ENCODE measurements at places on chromosomes 16 and 17.

- DNase-seq, result peak; percentile 83
These were observed 1.1 kb upstream of the MLLT6 start for GRCh38 chr17:38703742-38704605.

DNA sequence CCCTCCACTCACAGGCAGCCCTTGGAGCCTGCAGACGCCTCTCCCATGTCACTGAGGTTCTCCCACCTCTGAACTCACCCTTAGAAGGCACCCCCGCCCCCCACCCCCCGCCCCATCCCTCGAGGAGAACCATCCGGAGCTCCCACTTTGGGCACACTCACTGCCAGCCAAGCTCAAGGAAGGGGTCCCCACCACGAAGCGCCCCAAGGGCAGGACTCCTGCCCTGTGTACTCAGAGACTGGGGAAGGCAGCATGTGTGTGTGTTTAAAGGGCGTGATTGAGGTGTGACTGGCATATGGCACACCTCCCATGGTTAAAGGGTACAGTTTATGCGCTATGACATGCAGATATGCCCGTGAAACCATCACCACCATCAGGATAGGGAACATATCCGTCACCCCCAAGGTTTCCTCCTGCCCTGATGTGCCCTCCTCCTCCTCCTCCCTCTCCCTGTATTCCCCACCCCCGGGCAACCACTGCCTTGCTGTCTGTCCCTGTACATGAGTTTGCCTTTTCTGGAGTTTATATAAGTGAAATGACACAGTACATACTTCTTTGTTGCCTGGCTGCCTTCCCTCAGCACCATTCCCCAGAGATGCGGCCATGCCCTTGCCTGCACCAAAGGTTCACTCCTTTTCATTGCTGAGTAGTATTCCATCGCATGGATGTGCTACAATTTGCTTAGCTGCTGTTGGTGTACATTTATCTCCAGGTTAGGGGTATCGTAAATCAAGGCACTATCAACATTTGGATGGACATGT is 14.0 kb upstream of the RBFOX3 start:
- DNase-seq, result peak; percentile 50

DNA sequence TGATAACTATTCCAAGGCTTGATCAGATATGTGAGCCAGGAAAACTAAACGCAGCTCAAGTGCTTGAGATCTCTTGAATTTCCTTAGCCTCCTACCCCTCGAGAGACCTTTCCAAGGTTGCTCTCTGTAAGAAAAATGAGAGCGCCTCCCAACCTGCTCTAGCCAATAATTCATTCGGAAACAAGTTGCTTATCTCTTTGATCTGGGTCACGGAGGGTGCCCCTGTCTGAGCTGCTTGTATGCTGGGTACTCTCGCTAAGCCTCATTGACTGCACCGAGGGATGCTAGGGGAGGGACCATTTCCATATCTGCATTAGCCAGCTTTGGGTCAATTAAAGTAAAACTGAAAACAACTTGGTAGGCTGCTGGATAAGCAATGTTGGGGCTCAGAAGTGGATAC is 70.1 kb upstream of the SHISA6 start:
- DNase-seq, result no peak

DNA sequence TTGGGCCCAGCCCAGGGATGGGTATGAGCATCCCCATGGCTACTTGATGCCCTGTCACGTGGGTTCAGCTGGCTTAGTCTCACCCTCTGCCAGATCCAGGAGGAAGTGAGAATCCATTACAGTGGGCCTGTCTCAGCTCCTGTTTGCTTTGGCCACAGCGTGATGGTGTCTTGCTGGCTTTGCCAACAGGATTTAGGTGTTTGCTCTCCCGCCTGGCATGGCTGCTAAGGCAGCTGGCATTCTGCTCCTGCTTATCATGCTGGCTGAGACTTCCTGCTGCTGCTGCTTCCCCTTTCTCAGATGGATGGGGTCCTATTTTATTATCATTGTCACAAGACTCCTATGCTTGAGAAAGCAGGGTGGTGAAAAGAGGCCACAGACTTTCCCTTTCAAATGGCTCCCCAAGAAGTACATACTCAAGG is 28.3 kb upstream of the HOXB13 start:
- no peak for DNase-seq

GRCh38 chr17:77898521-77899434 is 59.7 kb upstream of the TNRC6C start:
- DNase-seq, result no peak

DNA sequence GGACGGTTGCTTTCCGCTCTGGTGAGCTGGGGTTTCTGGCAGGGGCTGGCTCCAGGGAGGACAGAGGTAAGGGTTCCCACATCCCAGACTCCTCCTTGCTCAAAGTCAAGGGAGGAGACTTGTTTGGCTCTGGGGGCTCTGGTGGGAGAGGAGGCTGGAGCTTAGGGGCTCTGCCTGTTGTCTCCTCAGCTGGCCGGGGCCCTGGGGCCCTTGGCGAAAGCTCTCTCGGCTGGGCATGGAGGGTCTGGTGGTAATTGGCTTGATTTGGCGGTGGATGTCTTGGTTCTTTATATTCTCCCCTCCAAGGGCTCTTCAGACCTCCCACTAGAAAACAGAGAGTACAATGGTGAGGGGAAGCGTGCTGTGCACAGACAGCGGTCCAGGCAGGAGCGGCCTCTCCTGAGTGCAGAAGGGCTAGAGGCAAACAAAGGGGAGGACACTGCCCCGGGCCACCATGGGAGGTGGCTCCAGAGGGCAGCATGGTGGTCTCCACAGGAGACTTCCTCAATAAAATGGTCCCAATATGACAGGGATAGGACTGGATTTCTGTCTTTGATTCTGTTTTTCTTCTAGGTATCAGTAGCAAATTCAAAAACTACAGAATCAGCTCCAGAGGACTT is 5.7 kb upstream of the SPATA32 start:
- DNase-seq, result no peak

GRCh38 chr16:4011225-4011939 is 104.9 kb downstream of the ADCY9 start:
- no peak for DNase-seq

DNA sequence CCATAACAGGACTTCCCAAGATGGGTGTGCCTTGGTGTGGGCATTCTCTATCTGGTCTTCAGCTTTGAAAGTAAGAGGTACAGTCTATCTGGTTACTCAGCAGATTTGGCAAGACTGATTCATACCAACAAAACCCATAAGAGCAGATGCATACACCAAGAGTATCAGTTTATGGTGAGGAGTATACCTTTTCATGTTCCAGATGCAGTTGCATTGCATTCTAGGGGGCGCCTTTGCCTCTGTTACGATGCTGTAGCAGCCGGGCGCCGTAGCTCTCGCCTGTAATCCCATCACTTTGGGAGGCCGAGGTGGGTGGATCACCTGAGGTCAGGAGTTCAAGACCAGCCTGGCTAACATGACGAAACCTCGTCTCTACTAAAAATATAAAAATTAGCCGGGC is 31.1 kb upstream of the CARMIL2 start:
- no peak for DNase-seq

DNA sequence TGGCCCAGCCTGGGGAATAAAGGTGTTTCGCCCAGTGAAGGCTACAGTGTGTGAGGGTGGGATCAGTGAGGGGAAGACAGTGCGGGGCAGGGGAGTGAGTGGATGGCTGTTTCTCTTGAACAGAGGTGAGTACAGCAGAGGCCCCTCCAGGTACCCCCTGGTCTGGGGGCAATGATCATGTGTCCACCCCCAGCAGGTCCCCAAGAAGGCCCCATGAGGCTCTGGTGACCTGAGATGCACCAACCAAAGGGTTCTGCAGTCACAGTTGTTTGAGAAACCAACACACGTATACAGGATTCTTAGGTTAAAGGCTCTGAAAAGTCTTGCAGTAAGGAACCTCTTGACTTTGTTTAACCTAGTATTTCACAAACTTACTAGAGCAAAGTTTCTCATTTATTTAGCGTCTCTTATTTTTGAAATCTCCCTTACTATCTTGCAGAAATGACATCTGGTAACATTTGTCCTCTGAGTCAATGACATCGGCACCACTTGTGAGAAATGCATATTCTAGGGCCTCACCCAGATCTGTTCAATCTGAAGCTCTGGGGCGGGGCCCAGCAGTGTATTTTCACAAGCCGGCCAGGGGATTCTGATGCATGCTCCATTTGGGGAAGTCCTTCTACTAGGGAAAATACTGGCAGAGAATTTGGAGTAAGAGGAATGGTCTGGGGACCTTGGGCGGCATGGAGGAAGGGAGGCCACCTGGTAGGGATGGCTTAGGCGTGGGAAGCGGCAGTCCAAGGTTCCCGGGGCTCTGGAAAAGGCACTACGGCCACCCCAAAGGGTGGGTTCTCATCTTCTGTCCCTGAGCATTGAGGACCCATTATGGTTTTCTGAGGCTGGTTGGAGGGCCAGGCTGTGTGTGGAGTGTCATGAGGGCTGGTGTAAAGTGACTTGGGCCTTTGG is 217.3 kb downstream of the NTN1 start:
- DNase-seq, result no peak

DNA sequence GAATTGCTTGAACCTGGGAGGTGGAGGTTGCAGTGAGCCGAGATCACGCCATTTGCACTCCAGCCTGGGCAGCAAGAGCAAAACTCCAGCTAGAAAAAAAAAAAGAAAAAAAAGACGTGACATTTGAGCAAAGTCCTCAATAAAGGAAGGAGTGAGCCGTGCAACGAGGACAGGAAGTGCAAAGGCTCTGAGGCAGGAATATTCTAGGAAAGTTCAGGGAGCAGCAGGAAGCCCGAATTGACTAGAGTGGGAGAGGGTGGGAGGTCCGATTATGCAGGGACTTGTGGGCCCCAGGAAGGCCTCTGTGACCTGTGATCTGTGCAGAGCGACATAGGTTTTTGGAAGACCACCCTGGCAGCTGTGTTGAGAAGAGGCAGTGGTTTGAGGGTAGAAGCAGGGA is 8.6 kb upstream of the LASP1NB start:
- peak; percentile 21 for DNase-seq

DNA sequence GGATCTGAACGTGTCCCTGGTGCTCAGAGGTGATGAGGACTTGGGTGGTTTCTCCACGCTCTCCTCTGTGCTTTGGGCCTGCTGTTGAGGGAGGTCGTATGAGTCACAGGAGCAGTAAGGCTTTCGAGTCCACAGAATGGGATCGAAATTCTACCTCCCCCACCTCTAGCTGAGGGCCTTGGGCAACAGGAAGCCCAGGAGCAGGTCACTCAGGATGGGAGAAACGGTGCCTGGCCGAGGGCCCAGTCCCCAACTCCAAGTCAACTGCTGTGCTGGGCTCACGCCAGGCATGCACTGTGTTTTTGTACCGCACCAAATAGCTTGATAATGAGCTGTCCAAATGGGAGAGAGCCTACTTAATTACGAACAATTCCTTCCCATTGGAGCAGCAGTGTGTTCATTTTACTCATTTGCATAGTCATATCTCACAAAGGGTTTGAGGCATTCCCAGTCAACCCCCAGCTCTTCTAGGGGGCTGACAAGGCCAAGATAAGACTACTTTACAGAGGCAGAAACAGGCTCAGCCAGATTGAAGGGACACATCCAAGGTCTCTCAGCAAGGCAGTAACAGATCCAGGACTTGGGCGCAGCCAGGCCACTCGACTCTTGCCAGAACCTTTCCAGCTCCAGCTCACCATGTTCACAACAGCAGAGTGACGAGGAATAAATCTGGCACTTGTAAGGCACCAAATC is 53.6 kb downstream of the WNT3 start:
- DNase-seq, result no peak

GRCh38 chr16:48393485-48394354 is 8.5 kb upstream of the SIAH1 start:
- no peak for DNase-seq

- DNase-seq, result no peak
These were observed 975 bp downstream of the CFAP20 start for GRCh38 chr16:58128181-58128631.

- DNase-seq, result no peak
These were observed 14.5 kb upstream of the MYO18A start for GRCh38 chr17:29194669-29195068.

- DNase-seq, result peak; percentile 24
These were observed 380.3 kb downstream of the SEC14L1 start for GRCh38 chr17:77521076-77521475.

DNA sequence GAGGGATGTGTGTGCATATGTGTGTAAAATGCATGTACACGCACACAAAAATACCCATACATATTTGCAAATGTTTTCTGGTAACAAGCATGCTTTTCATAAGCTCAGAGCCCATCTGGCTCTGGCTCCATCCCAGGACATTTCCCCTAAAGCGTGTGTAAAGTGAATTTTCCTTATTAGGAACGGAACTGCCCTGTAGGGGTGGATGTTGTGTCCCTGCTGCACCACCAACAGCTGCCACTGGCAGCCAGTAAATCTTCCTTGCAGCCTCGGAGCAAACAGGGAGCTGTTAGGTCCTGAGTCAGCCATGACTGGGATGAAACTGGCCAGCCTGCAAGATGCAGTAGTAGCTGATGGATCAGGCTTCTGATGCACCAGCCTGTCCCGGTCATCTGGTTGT is 393.5 kb downstream of the UTP18 start:
- no peak for DNase-seq

DNA sequence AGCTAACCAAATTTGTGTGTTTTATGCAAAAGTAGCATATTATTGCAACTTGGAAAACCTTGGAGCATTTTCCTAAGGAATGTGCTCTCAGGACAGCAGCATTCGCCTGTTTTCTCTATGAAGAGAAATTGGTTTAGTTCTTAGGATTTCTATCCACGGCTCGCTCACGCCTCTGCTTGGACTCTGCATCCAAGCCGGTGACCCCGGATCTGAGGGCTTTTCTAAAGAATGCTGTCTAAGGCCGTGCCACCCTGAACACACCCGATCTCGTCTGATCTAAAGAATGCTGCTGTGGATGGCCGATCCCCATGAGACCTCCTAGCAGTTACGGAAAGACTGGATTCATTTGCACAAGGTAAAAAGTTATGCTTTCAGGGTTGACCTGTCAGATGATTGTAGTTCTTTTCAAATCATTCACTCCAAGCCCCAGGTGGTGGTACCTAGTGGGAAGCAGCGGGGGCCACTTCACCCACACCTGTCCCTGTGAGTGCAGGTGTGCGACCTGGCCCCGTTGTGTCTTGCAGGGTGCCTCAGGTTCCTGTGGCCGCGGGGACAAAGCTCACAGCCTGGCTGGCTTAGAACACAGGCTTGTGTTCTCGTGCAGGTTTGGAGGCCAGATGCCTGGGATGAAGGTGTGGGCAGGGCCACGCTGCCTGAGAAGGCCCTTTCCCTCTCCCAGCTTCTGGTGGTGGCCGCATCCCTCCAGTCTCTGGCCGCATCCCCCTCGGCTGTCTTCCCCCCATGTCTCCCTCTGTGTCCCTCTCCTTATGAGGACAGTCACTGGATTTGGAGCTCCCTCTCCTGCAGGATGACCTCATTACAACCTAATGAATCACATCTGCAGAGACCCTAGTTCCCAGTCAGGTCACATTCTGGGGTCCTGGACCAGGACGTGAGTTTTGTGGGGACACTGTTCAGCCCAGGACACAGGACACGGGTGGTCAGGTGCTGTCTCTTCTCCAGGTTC is 71.1 kb downstream of the BANP start:
- DNase-seq, result no peak

- DNase-seq, result no peak
These were observed 5.8 kb upstream of the UNK start for GRCh38 chr17:75778861-75779249.

- no peak for DNase-seq
These were observed 5.4 kb downstream of the METTL22 start for GRCh38 chr16:8626946-8627345.

GRCh38 chr17:71935341-71935740 is 185.5 kb upstream of the SOX9 start:
- no peak for DNase-seq
